ENCODE measurements at places on chromosomes 7 and 10.

DNA sequence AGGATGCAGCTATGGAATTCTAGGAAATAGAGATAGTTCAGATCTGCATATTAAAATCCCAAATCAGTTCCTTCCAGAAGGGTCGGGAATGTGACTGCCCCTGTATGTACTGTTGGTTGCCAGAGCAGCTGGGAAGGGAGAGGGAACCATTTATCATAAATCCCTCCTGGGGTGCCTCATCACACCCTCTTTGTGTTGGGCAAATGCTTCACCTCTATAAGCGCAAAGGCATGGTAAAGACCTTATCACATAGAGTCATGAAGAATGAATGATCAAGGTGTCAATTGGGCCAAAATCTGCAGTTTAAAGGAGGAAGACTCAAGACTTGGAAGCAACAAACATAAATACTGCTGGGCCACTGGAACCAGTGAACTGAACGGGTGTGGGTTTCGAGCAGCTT lies 65.0 kb downstream of the FRMD4A start:
- DNase-seq, result no peak

- DNase-seq, result no peak
Measured at GRCh38 chr7:81138870-81139269, 220.0 kb upstream of the SEMA3C start.

DNA sequence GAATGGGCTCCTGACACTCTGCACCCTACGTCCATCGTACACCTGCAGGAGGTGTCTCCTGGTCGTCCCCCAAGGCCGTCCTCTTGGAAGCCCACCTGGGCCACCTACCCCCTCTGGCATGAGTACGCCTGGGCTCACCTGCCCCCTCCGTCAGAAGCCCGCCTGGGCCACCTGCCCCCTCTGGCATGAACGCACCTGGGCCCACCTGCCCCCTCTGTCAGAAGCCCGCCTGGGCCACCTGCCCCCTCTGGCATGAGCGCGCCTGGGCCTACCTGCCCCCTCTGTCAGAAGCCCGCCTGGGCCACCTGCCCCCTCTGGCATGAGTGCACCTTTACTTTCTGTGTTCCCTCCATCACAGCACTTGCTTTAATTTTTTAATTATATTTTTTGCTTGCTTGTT lies 401.2 kb downstream of the PTPRN2 start:
- no peak for DNase-seq

GRCh38 chr10:43074827-43075611 lies 1.9 kb upstream of the RET start:
- no peak for DNase-seq

DNA sequence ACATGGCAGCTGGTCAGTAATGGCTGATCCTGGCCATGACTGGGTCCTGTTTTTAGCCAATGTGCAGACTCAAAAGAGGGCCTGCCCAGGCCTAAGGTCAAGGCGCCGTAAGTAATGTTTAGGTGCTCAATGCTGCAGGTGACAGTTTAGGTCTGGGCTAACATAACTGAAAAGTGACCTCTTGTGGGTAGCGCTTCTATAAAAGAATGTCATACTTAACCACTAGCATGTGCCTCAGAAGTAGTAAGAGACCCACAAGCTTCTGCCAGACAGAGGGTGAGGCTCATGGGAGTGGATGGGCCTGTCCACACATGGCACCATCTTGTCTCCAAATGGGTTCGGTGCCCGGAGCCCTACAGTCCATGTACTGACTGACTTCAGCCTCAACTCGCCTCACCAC lies 90.5 kb upstream of the GSDME start:
- DNase-seq, result no peak

GRCh38 chr7:12291870-12292269 lies 80.8 kb downstream of the TMEM106B start:
- DNase-seq, result no peak

- no peak for DNase-seq
Measured at GRCh38 chr10:98080494-98080893, 50.1 kb upstream of the CRTAC1 start.

GRCh38 chr7:99740573-99741440 lies 5.8 kb upstream of the CYP3A7 start:
- no peak for DNase-seq

- DNase-seq, result no peak
Measured at GRCh38 chr10:42958142-42958868, 118.6 kb upstream of the RET start.

- no peak for DNase-seq
Measured at GRCh38 chr10:110762109-110762848, 109.4 kb upstream of the PDCD4 start.

Data from right kidney (tissue), 9 donors.